ENCODE measurements at places on chromosomes 2 and 18.

DNA sequence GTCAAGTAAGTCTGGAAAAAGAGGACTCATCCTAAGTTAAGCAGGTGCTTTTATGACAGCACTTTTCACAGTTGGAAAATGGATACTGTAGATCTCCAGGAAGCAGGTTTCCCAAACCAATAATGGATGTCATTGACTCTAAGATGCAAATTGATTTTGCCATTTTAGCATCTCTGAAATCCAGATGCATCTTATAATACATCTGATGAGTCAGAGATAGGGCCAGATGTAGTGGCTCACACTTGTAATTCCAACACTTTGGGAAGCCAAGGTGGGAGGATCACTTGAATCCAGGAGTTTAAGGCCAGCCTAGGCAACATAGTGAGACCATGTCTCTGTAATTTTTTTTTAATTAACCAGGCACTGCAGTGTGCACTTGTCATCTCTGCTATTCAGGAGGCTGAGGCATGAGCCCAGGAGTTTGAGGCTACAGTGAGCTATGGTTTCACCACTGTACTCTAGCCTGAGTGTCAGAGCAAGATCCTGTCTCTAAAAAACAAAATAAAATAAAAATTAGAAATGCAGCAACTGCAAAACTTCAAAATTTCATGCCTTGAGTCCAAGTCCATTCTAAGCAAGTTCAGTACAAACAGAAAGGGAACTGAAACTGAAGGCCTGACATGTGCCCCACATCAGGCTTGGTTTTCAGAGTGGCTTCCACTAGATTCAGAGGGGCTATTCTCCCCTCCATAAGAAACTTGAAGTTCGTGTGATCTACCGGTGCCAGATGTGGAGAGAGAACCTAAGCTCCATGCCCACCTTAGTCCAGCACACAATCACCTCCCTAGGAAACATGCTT is 267.8 kb upstream of the NCKAP5 start:
- DNase-seq, result no peak

GRCh38 chr2:10283106-10284062 is 19.3 kb upstream of the HPCAL1 start:
- DNase-seq, result no peak

- DNase-seq, result no peak
Observed at GRCh38 chr2:237566401-237567235, at the start of gene PRLH. Gene PRLH, plus strand, starts transcription at chr2:237566574. Its CDS starts 0 bp downstream, at chr2:237566574.

DNA sequence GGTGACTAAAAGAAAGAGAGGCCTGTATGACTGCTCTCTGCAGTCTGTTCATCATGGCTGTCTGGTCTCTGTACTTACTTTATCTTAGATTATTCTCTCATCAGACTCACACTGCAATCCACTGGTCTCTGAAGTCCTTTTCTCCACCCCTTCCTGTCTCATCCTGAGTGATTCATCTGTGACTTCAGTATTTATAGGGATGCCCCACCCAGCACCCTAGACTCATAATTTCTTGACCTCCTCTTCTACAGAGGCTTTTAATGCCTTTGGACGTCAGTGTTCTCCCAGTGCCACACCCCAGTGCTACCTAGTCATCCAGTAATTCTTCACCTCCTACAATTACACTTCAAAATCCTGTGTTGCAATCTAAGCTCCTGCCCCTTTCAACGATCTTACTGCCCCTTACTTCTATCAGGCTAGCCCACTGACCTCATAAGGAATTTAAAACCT is 14.9 kb upstream of the ITPRID2 start:
- DNase-seq, result no peak

DNA sequence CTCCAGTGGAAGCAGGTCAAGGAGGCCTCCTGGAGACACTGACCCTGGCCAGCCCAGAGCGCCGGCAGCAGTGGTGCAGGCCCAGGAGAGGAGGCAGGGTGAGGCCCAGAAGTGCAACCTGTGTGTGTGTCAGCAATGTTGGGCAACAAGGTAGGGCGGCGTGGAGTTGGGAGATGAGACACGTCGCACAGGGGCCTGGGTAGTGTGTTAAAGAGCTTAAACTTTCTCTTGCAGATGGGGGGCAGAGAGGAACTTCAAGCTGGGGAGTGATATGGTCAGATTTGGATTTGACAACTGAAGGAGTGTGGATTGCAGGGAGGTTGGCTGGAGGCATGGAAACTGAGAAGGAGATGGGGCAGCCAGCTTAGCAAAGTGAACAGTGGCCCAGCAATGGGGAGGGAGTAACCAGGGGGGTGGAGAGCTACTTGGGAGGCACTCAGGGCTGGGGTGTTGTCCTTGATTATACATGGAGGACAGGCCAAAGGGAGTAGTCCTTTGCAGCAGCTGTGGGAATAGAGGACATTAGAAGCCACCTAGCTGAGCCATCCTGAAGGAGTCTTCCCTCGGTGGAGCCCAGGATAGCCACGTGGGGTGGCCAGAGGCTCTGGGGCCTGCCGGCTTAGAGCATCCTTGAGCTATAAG is 278.6 kb upstream of the HS6ST1 start:
- no peak for DNase-seq

Measured in glutamatergic neuron (in vitro differentiated cells).